Fibroblast of skin of left biceps (primary cell): ENCODE measurements at places on chromosomes 1 and 21.

GRCh38 chr1:151893176-151893924 lies 16.0 kb downstream of the THEM4 start:
- DNase-seq, result no peak

DNA sequence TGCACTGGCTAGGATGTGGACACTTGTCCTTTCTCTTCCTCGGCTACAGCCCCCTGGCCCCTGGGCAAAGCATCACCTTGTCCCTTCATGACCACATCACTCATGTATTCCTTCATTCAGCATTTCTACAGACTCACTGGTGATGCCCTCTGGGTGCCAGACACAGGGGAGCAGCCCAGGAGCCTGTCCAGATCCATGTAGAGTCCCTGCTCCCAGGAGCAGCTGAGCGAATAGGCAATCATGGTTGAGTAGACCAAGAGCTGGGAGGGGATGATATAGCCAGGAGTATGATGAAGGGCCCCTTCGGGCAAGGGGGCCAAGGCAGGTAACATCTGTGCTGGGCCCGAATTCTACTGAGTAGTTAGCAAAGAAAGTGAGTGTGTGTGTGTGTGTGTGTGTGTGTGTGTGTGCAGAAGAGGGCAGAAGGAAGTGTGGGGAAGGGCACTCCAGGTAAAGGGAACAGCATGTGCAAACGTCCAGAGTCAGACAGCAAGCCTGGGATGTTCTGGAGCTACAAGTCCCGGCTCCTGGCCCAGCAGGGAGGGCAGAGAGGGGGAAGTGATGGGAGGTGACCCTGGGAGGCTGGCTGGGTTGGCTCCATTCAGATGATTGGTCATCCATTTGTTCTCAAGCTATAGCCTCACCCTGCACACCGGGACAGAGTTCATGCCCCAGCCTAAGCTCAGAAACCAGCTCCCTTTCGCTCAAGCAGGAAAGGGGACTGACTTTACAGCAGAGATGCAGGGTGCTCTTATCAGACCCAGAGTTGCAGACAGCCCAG lies 21.0 kb upstream of the PIK3CD start:
- no peak for DNase-seq

DNA sequence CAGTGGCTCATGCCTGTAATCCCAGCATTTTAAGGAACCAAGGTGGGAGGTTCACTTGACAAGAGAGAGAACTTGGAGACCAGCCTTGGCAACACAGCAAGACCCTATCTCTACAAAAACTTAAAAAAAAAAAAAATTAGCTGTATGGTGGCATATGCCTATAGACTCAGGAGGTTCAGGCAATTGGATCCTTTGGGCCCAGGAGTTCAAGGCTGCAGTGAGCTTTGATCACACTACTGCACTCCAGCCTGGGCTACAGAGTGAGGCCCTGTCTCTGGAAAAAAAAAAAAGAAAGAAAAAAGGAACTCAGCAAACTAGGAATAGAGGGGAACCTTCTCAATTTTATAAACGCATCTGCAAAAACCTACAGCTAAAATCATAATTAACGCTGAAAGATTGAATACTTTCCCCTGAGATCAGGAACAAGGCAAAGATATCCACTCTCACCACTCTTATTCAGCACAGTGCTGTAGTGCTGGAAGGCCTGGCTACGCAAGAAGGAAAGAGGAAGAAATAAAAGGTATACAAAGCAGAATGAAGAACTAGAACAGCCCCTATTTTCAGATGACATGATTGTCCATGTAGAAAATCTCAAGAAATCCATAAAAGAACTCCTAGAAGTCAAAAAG lies 21.6 kb downstream of the HSF2BP start:
- DNase-seq, result no peak

DNA sequence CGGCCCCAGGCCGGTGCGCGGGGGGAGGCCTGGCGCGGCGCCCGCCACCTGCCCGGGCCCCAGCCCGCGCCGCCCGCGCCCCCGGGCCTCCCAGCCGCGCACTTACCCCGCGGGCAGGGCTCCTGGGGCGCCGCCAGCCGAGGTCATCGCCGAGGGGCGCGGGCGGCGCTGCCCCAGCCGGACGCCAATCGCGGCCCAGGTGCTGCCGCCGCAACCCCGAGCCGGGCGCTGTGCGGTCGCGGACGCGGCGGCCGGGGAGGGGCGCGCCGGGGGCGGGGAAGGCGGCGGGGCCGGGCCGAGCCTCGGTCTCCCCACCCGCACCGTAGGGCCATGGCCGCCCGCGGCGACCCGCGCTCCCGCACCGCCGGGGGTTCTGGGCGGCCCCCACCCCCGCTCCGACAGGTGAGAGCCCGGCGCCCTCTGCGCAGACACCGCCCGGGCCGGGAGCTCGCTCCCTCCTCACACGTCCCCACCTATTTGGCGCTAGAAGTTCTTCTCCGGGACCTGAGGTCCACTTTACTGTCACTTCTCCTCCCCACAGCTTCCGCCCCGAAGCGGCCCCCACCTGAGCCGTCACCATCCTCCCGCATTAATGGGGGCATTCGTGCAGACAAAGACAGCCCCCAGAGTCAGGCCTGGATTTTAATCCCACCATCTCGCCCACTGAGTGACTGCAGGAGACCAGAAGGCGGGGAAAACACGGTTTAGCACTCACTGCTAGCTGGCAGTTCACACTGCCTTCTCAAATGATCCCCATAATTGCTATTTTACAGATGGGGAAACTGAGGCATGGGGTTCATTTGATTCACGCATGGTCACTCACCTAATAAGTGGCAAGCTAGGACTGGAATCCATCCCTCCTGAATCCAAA lies at the start of gene TTC39A:
TTC39A (minus strand) TSS at position 232 of the 871 bp plus-strand sequence; CDS start at position 147, 85 bp downstream.
- no peak for DNase-seq

- DNase-seq, result no peak
Observed at GRCh38 chr21:36076878-36077655, 7.2 kb downstream of the CBR1 start.

GRCh38 chr1:225875044-225875815 lies 7.0 kb downstream of the TMEM63A start:
- no peak for DNase-seq

GRCh38 chr1:145997718-145998023 lies 1.3 kb upstream of the TXNIP start:
- no peak for DNase-seq
